ENCODE measurements at places on chromosomes 6 and 20. TPM values are rescaled to one million over a fixed set of nuclear protein-coding genes. Genes with fewer than 3 reads are reported as not detected.

- no peak for DNase-seq
Observed at GRCh38 chr20:58076405-58076804, 152.0 kb downstream of the ANKRD60 start.

GRCh38 chr20:59333951-59334350 lies 33.5 kb downstream of the EDN3 start:
- DNase-seq = no peak

DNA sequence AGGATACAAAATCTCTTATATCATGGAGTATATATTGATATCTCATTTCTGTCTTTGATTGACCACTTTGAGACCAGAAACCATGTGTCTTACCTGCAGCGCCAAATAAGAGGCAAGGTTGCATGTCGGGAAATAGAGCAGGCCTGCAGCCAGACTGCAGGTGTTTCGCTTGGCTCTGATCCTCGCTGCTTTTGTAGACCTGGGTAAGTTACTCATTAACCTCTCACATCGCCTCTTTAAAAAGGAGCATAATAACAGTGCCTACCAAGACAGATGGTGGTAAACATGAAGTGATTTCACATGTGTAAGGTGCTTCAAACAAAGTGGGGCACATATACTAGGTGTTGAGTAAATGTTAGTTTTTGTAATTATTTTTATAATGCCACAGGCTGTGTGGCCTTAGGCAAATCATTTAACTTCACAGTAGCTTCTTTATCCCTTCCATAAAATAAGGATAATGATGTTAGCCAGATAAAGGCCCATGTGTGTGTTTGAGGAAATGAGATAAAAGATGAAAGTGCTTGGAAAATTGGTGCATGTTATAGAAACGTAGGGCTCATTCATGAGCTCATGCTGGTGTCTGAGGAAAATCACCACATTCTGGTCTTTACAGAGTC lies 248.8 kb upstream of the MAP3K7 start:
- no peak for DNase-seq

BIRC7 gene
- not detected for total RNA-seq

DNA sequence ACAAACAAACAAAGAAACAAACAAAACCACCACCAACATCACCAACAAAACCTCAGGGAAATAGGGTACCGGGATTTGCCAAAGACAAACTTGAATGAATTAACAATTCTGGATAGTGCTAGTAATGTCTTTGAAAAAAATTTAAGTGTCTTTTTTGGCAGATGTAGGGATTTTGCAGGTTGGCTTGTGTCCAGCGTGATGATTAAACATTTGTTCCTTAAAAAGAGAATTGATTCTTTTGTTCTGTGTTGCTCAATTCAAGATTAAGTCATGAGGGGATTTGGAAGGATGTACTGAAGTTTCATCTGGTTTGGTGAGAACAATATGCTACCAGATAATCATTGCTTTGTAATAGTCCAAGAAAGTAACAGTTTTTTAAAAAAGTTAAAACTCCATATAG lies 125.1 kb upstream of the HS3ST5 start:
- DNase-seq = no peak

- no peak for DNase-seq
Observed at GRCh38 chr6:133337308-133337707, 96.2 kb downstream of the EYA4 start.

DNA sequence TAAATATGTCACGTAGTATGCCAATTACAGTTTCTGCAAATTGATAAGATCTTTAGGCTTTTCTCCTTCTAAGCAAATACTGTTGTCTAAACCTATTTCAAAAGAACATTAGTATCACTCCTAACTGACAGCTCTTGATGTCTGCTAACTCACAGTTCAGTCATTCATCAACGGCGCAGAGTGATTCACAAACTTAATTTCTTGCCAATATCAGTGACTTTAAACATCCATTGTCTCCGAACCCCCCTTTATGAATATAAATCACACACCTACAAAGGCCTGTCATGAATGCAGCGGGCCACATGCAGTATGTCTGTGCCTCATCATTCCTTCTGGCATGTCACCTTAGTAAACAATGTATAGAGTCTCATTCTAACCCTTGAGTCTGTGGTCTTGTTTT lies 420.6 kb downstream of the CDC5L start:
- no peak for DNase-seq

DNA sequence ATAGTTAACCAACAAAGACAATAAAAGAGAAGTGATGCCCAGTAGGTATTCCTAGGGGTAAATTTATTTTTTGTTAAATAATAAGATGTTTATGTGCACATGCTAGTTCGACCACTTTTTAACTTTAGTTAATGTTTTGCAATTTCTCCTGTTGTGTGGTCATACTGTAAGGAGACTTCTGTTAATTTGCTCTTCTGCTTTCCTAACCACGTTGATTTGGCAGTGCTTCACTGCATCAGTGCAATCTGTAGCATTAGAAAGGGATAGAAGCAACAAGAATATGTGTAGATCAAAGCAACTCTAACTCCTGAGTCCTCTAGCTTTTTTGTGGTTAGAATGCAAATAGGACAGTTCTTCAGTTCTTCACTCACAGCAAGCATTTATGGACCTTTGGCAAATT lies 13.9 kb downstream of the MYB start:
- no peak for DNase-seq

OGFRL1 gene
- total RNA-seq = 9.0 TPM

DNA sequence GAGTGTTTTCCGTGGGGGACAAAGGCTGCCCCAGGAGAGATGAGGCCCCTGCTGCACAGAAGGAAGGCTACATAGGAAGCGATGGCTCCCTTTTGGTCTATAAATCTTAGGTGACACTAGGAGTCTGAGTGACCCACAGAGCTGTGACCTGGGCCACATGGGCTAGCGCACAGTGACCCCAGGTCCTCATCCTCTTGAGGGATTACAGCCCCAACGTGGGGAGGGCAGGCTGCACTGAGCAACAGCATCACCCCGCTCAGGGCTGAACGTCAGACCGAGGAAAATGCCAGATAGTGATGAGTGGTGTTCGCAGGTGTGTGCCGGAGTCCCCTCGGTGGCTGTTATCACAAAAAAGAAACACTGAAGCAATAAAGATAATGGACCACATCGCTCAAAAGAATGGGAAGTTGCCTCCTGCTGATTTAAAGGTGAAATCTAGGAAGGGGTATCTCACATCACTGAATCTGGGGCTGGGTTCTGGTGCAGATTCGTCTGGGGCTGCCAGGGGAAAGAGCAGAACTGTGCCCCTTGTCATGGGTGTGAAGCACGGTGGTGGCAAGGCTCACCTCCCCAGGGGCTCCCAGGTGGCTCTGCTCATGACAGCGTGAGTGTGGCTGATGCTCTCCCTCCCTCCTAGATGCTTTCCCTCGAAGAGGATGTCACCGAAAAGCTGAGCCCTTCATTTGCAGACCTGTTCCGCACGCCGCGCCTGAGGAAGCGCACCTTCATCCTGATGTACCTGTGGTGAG lies 14.5 kb downstream of the SLC22A1 start:
- no peak for DNase-seq

- DNase-seq = no peak
Observed at GRCh38 chr20:48740712-48741111, 87.1 kb downstream of the PREX1 start.

GRCh38 chr6:121435444-121436069 lies at the start of gene GJA1:
GJA1 (plus strand) TSS chr6:121435646; CDS start chr6:121446848, 11,202 bp downstream.
- peak; percentile 67 for DNase-seq

DNA sequence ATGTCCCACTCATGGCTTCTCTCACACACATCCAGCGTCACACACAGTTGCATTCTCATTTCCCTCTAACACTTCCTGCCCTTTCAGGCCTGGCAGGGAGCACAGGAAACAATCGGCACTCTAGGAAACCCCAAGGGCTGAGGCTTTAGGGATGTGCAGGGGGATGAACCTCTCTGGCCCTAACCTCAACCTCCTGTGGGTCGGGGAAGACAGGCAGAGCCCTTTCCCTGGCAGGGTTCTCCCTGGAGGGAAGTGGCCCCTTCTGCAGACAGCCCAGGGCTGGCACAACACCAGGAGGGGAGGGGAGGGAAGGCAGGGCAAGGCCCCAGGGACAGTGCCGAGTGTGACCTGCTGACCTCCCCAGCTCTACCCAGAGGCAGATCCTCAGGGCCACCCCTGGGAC lies 2.7 kb downstream of the TEAD3 start:
- no peak for DNase-seq

LY6G6C gene
- total RNA-seq = not detected

GRCh38 chr6:144017166-144018094 lies 9.4 kb upstream of the PLAGL1 start:
- DNase-seq = no peak

- DNase-seq = no peak
Observed at GRCh38 chr20:2800521-2801285, at the start of gene CPXM1. CPXM1 (minus strand) TSS chr20:2800627; CDS start chr20:2800572, 55 bp downstream.

DNA sequence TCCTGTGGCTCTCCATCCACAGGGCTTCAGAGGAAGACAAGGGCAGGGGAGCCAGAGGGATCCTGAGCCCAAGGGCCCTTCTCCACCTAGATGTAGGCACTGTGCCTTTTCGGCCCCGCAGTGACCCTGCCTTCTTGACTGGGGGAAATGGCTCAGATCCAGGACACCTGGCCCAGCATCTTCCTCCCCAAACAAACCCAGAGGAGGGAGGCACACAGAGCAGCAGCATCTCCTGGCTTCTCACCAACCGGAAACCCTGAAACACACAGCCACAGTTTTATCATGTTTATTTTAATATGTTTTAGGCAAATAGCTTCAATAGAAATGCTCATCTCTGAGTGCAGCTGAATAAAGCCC lies 84.5 kb upstream of the LRFN2 start:
- no peak for DNase-seq

DNA sequence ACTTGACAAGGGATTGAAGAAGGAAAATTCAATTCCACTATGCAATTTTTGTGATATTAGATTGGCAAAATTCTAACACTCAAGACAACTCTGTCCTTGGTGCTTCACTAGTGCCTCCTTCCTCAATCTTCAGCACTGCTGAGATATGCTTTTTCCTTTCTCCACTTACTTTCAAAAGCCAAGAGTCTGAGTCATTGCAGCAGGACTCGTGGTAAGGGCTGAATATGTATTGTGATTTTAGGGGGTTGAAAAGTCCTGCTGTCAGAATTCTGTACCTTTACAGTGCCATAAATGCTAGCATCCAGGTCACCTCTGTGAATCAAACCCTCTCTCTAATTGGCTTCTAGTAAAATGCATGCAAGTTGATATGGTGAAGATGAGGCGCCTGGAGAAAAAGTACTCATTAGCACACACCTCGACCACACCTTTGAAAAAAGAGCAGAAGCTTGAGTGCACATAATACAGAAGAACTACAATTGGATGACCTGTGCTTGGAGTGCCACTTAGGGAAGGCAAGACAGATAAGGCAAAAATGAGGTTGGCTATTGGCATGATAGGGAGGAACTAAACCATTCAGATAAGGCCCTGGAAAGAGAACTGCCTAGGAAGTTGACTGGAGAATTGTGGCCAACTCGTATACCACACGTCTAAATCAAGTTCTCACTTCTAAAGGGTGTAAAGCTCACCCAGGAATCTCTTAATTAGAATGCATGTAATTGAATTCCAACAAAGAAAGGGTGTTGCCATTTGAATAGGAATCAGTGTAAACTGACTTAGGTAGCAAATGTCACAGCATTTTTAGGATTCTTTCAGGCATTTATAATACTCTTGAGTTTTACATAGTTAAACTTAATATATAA lies 43.6 kb upstream of the FAM83B start:
- no peak for DNase-seq

BPIFB2 gene
- total RNA-seq = not detected

- peak; percentile 77 for DNase-seq
Observed at GRCh38 chr20:34536798-34537394, 20.7 kb downstream of the DYNLRB1 start.

ATP5F1E gene
- total RNA-seq = 47.8 TPM

ATP6V1G2 gene
- total RNA-seq = 2.9 TPM

CCN6 gene
- total RNA-seq = not detected

NNAT gene
- total RNA-seq = 66.8 TPM

- DNase-seq = no peak
Observed at GRCh38 chr6:81614292-81614691, 138.2 kb downstream of the TENT5A start.

SCRT2 gene
- 0.34 TPM for total RNA-seq

DNA sequence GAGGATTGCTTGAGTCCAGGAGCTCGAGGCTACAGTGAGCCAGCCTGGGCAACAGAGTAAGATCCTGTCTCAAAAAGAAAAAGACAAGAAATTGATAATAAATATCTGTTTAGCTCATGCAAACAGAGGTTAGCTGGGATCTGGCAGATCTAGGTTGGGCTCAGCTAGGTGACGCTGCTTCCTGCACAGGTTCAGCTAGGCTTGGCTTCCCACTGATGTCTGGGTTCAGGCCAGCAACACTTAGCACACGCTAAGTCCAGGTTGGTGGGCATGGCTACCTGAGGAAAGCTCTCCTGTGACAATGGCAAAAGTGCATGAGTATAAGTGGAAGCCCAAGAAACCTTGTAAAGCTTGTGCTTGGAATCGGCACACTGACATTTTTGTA lies 48.7 kb downstream of the RIN2 start:
- DNase-seq = no peak

DNA sequence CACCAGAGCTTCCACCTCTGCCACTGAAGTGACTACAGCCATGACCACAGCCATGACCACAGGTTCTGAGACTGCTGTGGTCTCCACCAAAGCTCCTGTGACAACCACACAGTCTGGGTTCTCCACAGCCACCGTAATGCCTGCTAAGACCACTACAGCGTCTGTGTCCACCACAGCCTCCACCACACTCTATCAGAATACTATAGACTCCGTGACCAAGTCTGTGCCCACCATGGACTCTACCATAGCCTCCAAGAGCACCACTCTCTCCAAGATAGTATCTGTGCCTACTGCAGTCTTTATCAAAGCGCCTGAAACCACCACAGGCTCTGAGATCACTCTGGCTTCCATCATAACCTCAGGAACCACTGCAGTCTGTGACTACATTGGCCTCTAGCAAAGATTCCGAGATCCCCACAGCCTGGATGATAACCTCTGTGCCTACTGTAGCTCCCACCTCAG lies 18.3 kb upstream of the MUC21 start:
- no peak for DNase-seq

GRCh38 chr6:161200610-161201370 lies 73.1 kb downstream of the AGPAT4 start:
- no peak for DNase-seq

DNA sequence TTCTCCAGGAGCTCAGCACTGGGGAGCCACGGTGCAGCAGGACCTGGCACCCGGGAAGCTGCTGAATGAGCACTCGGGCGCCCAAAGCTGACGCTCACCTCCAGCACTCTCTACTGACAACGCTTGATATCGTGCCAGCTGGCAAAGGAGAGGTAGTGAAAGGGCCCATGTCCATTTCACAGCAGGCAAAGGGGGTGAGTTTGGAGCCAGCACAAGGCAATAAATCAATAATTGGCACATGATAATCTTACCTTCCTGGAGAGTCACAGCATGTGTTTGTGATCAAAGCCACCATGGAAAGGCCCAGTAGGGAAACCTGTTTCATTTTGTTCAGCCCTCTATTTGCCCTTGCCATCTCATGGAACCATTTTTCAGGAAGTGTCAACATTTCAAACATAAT lies 23.3 kb upstream of the SMIM26 start:
- no peak for DNase-seq

DNA sequence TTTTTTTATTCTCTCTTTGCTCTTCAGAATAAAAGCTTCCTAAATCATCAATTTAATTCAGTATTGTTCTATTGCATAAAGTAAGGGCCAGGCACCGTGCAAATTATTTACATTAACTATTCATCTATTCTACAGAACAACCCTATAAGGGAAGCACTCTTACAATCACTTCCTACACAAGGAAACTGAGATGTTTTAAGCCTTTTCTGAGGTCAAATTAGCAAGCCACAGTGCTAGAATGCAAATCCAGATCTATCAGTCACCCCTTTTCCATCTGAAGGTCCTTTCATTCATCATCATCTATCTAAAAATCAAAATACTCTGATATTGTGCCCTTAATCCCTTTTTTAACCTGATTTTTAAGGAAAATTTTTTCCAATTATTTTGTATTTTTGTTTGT lies 31.2 kb downstream of the FRK start:
- DNase-seq = no peak

GRCh38 chr20:32357375-32357868 lies 709 bp upstream of the ASXL1 start:
- no peak for DNase-seq

All from H1 (cell line).